ENCODE measurements at places on chromosomes 13 and 19. TPM values are rescaled to one million over a fixed set of nuclear protein-coding genes. Genes with fewer than 3 reads are reported as not detected.

DNA sequence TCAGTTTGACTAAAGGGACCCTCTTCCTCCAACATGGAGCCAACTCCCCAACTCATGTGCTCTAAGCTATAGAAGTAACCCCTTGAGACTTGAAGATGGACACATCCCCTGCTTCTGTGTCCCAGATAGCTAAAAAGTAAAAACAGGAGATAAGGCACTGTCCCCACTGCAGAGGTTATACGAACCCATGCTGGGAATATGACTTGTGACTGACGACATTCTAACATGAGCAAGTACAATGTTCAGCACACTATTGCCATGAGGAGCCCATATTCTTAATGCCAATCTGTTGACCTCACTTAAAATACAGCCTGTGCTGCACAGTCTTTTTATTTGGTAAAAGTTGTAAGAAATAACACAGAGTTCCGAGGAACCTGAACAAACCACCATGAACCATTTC is 71.4 kb downstream of the ABCC4 start:
- no peaks in the 10 kb centered on the region for H3K4me1 ChIP-seq
- H3K4me3 ChIP-seq: no peak overlapping the region
- no peak overlapping the region for H3K27ac ChIP-seq
- H3K36me3 ChIP-seq: no peaks in the 10 kb centered on the region
- H3K27me3 ChIP-seq: no peaks in the 10 kb centered on the region
- DNase-seq: no peak

GRCh38 chr13:45511310-45512097 is 46.8 kb downstream of the COG3 start:
- DNase-seq: peak; percentile 24
- no peaks in the 10 kb centered on the region for H3K4me1 ChIP-seq
- no peaks in the 10 kb centered on the region for H3K36me3 ChIP-seq
- H3K27ac ChIP-seq: no peak overlapping the region
- no peaks in the 10 kb centered on the region for H3K27me3 ChIP-seq

GRCh38 chr19:14510311-14511228 is 7.6 kb downstream of the DNAJB1 start:
- no peaks in the 10 kb centered on the region for H3K27me3 ChIP-seq
- peak; percentile 78 for DNase-seq
- peak overlapping the region; percentile 82 for H3K27ac ChIP-seq
- H3K4me1 ChIP-seq: no peaks in the 10 kb centered on the region

MBOAT7 gene
- 15.3 TPM for total RNA-seq

LINGO3 gene
- total RNA-seq: not detected

DCT gene
- not detected for total RNA-seq
